EL (cell line): ENCODE measurements at places on chromosomes 7 and 10.

DNA sequence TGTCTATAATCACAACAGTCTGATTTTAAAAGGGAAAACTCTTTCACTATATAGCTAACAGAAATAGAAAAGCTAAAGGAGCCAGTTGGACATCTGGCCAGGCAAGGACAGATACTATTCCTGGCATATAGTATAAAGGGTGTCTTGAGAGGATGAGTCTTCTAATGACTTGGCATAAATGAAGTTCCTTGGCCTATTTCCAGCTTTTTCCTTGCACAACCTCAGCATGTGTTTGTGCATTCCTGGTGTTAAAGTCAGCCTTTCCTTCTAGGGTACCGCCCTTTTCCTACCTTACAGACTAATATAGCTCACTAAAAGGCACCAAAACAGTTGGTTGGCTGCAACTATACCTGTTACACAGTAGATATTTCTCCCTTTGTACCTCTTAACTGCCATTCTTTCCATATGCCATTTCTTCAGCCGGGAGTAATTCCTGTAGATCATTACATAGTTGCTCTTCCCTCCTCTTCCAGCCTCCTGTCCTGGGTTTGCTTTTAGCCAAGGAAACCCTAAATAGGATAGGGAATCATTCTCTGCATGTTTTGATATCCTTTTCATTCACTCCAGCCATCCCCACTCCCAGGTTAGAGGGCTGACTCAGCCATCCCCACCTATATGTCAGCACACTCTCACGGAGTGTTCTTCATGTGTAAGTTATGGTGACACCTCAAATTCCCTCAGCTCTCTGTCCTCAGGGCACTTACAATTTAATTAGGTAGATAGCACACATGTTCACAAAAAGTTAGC, 102.1 kb upstream of the MDFIC start:
- DNase-seq = peak; percentile 96

DNA sequence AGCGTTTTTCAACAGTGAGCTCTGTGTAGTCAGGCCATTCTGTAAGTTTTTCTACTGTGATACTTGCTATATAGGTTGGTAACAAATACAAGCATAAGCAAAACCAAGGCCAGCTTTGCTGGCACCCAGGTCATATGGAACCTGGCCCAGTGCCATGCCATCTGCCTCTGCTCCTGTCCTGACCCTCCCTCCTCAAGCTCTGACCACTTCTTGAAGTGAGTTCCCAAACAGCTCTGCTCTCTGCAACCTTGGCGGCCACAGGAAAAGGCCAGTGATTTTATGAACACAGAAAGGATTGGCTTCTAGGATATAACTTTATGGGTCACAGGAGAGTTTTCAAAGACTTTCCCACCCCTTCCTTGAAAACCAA, 12.8 kb downstream of the NOD1 start:
- no peak for DNase-seq

DNA sequence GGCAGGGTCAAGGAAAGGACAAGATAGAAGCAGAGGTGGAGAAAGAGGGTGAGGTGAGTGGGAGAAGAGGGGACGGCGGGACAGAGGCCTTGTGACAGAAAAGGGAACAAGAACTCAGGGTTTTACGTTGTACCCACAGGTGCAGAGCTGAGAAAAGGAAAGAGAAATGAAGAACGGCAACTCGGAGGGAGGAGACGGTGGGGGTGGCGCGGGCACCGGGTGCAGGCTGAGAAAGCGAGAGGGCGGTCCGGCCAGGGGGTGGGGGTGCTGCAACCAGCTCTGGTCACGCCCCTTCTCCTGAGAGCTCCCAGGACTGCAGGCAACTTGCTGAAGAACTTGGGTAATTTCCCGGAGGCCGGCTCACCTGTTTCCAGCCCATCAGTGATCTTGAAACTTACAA, 65.3 kb downstream of the CARD11 start:
- no peak for DNase-seq

DNA sequence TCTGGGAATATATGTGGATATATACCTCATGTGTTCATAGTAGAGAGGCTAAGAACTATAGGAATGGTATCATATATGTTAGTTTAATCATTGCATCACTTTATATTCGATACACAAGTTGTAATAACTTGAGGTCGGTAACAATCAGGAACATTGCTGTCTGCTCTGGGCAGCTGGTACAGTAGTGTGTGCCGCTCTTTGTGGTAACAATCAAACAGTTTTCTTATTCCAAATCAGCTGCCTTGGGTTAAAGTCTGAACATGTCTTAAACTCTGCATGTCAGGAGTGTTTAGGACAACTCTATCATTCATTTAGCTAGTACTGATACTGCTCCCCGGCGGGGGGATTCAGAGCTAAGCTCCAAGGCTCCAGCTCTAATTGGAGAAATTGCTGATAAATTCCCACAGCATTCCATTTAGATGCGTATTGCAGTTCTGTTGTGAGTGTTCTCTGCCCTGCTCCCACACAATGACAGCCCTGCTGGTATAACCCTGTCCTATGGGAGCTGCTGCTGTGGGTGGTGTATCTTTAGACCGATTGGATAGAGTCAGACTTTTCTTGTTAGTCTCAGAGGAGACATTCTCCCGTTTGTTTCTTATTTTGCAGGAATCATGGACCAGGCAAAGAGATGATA, 707.5 kb upstream of the FZD8 start:
- DNase-seq = peak; percentile 74

DNA sequence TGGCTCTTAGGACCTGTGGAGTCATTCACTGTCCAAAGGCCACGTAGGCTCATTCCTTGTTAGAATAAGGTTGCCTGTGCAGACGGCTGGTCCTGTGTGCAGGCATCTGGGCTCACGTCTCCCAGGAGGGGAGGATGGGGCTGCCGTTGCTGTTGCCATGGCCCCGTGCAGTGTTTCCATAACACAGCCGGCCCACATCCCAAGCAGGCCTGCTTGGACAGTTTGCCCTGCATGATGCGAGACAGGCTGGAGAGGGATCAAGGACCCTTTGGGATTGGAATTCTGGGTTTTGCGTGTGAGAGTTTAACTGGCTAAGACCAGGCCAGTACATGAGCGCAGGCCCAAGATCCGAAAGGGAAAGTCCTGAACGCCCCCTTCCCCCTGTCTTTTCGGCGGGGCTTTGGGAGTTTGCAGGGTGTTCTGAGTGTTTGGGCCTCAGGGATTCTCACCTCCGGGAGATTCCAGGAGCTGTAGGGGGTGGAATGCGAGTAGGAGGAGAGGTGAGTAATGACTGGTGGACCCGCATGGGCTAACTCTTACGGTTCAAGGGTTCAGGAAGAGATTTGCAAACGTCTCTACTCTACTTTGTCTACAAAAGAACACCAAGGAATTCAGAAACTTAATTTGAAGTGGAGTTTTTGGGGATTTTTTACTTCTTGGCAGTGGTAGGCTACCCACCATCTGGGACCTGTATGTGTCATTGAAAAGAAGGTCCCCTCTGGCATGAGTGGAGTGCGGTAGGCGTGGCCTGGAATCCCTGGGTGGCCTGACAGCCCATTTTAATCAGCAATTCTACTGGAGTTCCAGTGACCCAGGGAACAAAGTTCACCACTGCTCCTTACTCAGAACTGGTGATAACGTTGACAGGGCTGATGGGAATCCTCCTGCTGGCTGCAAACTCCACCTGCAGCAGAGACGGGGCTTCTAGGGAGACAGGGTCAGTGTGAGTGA, 125.4 kb downstream of the ITIH5 start:
- DNase-seq = peak; percentile 5

GRCh38 chr10:16611037-16611436, 89.4 kb upstream of the C1QL3 start:
- DNase-seq = no peak

GRCh38 chr7:108653526-108653925, 83.9 kb downstream of the DNAJB9 start:
- no peak for DNase-seq

DNA sequence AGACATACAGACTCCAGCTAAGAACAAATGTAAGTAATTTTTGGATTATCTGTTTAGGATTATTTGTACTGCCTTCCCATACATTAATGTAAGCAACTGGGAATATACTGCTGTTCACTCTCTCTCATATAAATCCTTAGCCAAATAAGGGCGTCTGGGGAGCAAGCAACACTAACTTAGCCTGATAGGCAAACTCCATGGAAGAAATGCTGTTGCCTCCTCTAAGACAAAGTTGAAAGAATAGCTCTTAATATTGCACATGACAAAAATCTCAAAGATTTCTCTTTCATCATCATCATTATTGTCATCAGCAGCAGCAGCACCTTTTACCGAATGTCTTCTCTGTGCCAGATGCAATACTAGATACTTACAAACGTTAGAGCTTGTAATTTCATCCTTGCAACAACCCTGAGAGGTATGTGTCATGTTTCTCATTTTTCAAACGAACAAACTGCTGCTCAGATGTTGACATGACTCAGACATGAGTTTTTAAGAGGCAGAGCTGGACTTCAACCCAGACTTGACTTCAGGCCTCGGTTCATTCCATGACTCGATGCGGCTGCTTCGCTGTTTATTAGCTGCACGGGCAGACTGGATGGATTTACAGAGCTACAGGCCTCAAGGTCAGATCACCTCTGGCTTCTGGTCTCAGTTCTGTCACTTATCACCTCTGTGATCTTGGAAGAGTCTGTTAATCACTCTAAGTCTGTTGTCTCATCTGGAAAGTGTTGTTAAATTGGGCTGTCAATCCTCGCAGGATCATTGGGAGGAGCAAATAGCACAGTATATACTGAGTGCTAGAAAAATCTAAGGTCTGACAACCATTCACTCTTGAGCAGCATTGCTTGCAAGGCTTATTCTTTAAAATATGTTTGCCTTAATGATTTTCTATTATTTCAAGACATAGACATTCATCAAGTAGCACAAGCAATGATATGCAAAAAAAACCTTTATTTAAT, 126.3 kb upstream of the CELF2 start:
- peak; percentile 56 for DNase-seq

DNA sequence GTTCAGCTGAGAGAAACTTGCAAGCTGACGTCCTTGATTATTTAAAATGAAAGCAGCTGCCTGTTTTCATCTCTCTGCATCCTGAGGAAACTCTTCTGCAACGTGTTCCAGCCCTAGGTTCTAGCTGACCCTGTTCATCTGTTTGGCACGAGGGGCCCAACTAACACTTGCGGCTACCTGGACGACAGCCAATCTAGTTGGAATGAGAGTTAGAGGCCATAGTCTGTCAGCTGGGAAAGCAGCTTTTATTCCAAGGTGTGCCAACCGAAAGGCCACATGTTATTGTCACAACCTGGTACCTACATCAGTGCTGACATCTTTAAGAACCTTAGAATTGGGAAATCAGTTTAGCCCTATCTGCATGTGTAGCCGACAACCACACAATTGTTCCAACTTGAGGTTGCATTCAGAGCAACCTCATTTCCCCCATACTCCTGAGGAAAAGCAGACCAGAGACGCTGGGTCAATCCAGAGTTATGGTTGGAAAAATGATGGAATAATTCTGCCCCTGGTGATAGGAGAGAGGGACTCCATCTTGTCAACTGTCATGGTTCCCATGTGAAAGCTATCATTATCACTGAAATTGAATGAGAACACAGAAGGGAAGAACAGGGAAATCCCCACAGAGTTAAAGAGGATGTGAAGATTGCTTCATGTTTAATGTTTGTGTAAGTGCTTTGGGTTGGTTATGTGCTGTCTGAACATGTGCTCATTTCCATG, 121.6 kb downstream of the EGFR start:
- peak; percentile 58 for DNase-seq

GRCh38 chr7:12485845-12486244, 82.2 kb upstream of the VWDE start:
- no peak for DNase-seq

GRCh38 chr10:44857363-44858016, 53.6 kb upstream of the TMEM72 start:
- peak; percentile 93 for DNase-seq

GRCh38 chr10:31757831-31758230, 170.8 kb downstream of the ARHGAP12 start:
- no peak for DNase-seq
